ENCODE measurements at places on chromosomes 5 and 9. TPM values are rescaled to one million over a fixed set of nuclear protein-coding genes. Genes with fewer than 3 reads are reported as not detected.

The GCNT1 gene
- total RNA-seq, result 7.4 TPM

The GRAMD2B gene
- 5.2 TPM for total RNA-seq

The OR1Q1 gene
- total RNA-seq, result not detected

The PCDH1 gene
- not detected for total RNA-seq

The PRLR gene
- not detected for total RNA-seq

The TMEM252 gene
- total RNA-seq, result not detected

Measured in T-helper 2 cell treated with Interferon-gamma antibody and Interleukin-4, amounts not matched to agents 100 ng/mL and 5 ng/mL, for 36 hours (primary cell).